ENCODE measurements at places on chromosomes 13 and 19.

DNA sequence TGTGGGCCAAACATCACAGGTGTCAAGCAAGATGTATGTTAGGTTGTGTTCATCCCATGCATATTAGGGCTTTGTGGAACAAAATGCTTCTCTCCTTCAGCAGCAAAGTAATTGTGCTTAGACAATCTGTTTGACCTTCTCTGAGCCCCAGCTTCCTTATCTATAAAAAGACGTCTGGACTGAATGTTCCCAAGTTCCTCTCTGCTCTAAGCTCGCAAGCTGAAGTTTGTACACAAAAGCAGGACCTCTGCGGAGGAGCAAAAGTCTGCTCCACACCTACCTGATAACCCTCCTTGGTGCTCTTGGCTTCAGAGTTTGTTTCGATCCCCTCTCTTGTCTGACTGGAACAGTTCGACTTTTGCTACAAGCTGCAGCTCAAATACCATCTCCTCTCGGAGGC lies 95.7 kb upstream of the UBL3 start:
- DNase-seq, result no peak

GRCh38 chr13:72890546-72890945 lies 108.6 kb downstream of the PIBF1 start:
- no peak for DNase-seq

- no peak for DNase-seq
Measured at GRCh38 chr19:41327076-41327575, 17.2 kb downstream of the CCDC97 start.

DNA sequence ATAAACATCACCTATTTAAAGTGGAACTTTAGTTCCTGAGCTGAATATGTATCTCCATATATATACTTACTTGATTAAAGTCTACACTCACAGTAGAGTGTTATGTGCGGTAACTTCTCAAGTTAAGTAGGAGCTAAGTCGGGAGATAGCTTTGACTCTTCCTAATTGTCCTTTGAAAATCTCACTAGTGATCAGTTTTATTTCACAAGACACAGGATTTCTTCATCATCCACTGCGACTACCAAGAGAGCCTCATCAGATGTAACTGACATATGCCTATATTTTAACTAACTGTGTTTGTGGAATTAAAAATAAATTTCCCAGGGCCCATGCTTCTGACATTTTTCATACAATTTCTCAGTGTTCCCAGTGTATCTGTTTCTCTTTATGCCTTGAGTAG lies 1664.0 kb downstream of the EFNB2 start:
- no peak for DNase-seq

- no peak for DNase-seq
Measured at GRCh38 chr19:31416548-31416947, 67.3 kb upstream of the TSHZ3 start.

DNA sequence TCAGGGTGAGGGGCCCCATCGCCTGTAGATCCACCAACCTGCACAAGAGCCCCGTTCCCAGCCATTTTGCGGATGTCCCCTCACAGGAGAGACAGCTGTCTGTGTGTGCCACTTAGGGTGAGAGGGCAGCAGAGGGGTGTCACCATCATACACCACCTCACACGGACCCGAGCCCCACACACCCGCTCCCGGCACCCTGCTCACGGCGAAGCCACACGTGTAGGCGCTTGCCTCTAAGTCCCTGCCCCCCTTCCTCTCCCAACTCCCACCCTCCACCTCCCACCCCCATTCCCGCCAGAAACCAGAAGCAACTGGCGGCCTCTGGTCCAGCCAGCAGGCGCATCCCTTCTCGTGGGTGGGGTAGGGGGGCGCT lies 4.0 kb upstream of the DPF1 start:
- no peak for DNase-seq

Data from spleen (tissue), 13 donors.